RCC 7860 (cell line): ENCODE measurements at places on chromosomes 12 and 14.

GRCh38 chr12:76080017-76080728, 4.3 kb downstream of the NAP1L1 start:
- no peak for DNase-seq

- DNase-seq, result no peak
Observed at GRCh38 chr12:22518998-22519397, 25.3 kb downstream of the C2CD5 start.

DNA sequence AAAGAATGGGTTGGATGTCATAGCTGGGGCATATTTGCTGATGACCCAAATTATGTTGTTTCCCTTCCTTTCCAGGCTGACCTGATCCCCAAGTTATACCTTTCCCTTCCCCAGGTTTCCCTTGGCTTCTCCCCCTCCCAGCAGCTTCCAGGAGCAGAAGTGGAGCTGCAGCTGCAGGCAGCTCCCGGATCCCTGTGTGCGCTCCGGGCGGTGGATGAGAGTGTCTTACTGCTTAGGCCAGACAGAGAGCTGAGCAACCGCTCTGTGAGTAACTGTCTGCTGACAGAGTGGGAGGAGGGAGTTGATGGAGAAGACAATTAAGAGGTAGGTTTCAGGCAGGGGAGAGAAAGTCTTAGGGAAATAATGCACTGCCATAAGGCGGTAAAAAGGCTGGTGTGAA, 25.0 kb downstream of the A2ML1 start:
- no peak for DNase-seq

GRCh38 chr14:39315859-39316444, 82.2 kb downstream of the MIA2 start:
- DNase-seq, result no peak

DNA sequence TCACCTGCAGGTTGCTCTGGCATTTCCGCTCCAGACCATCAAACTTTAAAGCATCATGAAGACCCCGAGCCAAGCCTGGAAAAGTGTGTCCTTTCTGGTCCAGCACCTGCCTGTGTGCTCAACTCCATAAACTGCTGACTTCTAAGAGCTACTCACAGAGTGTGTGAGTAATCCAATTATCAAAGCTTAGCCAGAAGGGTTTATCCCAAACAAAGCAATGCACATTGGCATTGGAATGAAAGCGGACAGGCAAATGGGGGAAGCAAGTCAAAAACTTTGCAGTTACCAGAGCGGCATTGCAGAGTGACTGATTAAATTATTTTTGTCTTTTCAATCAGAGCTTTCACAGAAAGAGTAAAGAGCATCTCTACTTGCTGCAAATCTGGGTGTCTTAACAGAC, 1262.4 kb upstream of the SEL1L start:
- no peak for DNase-seq

DNA sequence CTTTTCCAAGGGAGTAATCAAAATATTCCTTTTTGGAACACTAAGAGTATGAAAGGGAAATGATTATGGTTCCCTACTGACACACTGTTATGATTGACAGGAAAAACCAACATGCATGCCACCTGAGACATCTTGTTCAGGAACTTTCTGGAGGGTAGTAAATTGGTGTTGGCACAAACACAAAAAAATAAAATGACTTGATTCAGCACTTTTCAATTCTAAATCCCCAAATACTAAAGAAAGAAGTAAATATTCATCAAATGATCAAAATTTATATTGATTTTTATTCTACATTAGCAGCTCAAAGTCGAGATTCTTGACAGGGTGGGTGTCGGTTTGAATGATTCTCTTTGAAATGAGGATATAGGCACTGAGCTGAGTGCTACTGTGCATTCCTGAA, 271.4 kb upstream of the NPAS3 start:
- DNase-seq, result no peak

DNA sequence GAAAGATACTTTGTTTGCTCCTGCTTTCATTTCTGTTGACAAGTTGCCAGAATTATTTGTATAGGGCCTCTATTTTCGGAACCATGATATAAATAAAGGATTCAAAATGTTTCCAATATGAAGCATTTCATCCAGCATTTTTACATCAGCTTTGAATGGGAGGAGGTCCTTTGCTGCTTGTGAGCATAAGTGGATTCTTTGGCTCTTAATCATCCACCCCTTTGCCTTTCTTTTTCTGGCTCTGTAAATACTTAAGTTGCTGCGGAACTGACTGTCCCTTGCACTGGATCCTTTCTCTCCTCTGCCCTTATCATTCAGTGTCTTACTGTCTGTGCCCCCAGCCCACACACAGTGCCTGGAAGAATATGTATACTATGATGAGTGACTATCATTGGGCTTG, 357.3 kb upstream of the RGS6 start:
- DNase-seq, result no peak

DNA sequence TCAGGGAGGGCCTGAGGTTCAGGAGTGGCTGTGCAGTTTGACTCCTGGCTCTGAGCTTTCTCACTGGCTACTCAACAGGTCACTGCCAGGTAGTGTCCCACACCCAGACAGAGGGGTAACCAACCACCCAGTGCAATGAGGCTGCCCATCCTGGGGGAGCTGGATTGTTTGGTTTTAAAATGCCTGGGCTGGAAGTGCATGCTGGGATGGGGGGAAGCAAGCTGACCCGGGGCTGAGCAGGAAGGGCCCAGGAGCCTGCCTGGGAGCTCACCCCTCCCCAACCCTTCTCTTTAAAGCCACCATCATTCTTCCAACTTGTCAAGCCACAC, 12.6 kb upstream of the ABHD12B start:
- no peak for DNase-seq

GRCh38 chr14:61346793-61347192, 25.4 kb downstream of the PRKCH start:
- DNase-seq, result no peak

DNA sequence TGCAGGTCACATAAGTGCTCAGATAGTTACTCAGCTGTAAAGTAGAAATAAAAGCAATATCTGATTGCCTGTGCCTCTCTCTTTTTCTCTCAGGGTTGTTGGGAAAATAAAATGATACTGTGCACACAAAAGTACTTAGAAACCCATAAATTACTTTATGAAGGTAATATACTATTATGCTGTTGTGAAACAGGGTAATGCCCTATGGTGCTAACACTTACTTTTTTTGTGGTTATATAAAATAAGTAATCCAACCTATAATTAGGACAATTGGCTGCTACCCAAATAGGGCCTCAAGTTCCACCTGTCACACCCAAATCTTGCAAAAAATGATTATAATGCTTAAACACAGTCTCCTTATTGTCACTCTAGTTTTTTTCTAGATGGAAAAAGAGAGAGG, 50.6 kb downstream of the DAAM1 start:
- DNase-seq, result no peak

GRCh38 chr14:23056145-23056955, 970 bp downstream of the CDH24 start:
- peak; percentile 59 for DNase-seq

DNA sequence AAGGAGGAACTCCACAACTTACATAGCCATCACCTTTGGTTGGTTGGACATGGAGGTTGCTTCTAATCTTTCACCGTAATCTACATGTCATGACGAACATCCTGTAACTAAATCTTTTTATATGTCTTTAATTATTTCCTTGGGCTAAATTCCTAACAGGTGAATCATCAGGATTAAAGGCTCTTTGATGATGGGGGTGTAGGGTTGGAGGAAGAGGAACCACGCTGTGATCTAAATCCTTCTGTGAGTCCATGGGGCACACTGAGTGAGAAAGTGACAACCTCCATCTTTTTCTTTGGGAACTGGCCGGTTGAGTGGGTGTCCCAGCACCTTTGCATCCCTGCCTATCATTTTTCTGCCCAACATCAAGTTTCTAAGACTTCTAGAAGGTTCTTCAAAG, 31.1 kb upstream of the MAP1LC3B2 start:
- DNase-seq, result peak; percentile 88

DNA sequence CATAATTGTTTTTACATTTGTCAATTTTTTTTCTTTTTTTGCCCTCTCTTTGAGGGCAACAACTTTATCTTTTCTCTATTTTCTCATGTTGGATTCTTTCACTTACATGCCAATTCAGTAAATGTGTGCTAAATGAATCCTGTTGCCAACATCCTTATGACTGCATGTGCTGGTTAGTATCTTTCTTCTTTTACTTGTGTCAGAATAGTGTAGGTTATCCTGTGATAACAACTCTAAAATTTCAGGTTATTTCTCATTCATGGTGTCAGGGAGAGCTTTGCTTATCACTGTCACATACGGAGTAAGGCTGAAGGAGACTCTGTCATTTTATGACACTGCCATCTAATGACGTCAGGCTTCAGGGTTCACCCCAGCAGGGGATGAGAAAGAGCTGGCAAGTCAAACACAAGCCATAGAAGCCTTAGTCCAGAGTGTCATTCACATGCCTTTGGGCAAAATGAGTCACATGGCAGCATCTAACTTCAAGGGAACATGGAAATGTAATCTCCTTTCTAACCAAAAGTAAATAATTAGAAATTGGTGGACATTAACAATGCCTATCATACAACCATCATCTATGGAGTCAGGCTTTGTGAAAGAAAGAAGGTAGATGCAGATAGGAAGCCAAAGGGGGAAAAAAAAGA, 242.5 kb upstream of the ATP2B1 start:
- DNase-seq, result peak; percentile 76

GRCh38 chr12:11727133-11727664, 77.7 kb downstream of the ETV6 start:
- no peak for DNase-seq

DNA sequence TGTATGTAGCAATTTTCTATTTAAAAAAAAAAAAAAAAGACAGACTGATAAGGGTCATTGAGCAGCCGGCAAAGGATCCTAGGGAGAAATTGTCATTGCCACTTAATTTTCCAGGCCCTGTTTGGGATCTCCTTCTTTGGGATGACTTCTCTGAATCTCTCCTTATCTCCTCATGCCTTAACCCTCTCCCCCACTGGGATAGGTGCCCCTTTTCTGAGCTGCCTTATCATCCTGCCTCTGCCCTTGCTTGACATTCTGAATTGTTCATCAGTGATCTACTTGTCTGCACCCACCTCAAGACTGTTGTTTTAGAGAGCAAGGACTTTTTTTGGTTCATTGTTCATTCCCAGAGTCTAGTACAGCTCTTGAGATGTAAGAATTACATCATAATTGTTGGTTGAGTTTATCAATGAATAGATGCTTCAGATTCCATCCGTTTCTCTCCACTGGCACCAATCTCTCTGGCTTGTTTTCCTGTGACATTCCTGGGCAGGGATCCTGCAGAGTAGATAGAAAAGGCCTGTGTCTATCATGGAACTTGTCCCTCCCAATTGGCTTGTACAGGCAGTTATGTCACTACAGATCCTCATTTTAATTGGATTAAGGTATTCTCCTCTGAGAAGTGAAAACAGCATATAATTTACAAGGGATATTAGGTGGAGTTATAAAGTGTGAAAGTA, 42.6 kb downstream of the SOCS2 start:
- no peak for DNase-seq

DNA sequence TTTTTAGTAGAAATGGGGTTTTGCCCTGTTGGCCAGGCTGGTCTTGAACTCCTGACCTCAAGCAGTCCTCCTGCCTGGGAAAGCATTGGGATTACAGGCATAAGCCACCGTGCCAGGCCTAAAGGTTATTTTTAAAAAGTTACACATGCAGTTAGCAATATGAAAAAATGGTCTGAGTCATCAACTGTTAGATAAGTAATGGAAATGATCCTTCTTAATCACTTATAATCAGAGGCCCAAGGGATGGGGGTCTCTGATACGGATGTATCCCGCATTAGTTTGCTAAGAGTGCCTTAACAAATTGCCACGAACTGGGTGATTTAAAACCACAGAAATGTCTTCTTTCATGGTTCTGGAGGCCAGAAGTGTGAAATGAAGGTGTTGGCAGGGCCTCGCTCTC, 54.1 kb upstream of the FERMT2 start:
- no peak for DNase-seq

GRCh38 chr14:71416392-71416791, 509.1 kb downstream of the PCNX1 start:
- no peak for DNase-seq

- no peak for DNase-seq
Observed at GRCh38 chr14:92578511-92578910, 64.9 kb downstream of the RIN3 start.

DNA sequence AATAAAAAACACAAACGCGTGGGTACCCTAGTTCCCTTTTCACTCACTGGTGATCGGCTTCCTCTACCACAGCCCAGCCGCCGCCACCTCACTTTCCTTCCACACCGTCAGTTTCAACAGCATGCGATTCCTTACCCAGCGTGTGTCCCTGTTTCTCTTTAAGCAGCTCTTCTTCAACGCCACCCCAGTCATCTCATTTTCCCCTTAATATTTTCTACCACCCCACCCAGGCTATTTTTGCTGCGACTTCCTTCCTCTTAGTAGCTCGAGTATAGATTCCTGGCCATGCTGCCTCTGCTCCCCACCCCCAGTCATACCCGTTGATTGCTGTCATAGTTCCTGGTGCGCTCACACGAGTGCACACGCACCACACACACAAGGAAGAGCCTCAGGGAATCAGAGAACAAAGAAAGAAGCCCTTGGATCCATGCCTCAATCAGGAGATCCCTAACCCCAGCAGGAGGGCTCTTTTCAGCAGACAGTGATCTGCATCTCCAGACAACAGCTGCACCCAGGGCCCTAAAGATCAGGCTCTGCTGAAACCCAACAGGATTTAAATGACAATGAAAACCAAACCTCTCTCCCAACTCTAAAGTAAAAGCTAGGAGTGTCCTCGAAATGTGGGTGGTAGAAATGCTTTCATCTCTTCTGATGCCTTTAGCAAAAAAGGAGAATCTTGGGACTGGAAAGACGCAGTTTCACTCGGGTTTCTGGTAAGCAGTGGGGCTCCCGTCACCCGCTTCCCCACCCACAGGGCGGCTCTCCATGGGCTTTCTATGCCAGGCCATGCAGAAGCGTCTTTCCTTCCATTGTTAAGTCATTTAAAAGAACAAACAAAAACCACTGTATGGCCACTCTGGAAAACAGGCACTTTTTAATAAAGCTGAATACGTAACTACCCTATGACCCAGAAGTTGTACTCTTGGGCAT, 23.8 kb downstream of the VPS37B start:
- DNase-seq, result no peak

- no peak for DNase-seq
Observed at GRCh38 chr14:50035214-50035613, 81.2 kb downstream of the VCPKMT start.

- DNase-seq, result no peak
Observed at GRCh38 chr12:47403681-47404080, 302.1 kb downstream of the RPAP3 start.

- no peak for DNase-seq
Observed at GRCh38 chr14:103353362-103353761, 19.3 kb downstream of the EIF5 start.

- no peak for DNase-seq
Observed at GRCh38 chr14:36256126-36256801, 64.2 kb downstream of the MBIP start.

- DNase-seq, result no peak
Observed at GRCh38 chr12:50051101-50051806, 6.1 kb upstream of the ASIC1 start.

DNA sequence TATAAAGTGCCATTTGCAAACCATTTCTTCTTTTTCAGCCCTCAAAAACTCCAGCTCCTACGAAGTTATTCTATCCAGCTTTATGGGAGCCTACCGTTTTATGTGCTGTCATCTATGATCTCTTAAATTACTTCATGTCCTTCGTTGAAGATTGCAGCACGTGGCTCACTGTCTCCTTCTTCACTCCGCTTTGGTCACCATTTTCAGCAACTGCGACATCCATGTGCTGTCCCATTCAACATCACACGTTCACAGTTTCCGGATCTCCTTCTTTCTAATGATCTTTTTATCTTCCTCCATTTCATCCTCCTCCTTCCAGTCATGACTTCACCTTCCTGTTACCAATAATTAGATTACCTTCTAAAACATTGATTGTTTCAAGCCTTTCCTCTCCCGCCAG, 143.3 kb upstream of the KRAS start:
- no peak for DNase-seq

GRCh38 chr12:87310126-87310525, 719.1 kb downstream of the C12orf50 start:
- no peak for DNase-seq
